ENCODE measurements at places on chromosomes 6 and 20.

DNA sequence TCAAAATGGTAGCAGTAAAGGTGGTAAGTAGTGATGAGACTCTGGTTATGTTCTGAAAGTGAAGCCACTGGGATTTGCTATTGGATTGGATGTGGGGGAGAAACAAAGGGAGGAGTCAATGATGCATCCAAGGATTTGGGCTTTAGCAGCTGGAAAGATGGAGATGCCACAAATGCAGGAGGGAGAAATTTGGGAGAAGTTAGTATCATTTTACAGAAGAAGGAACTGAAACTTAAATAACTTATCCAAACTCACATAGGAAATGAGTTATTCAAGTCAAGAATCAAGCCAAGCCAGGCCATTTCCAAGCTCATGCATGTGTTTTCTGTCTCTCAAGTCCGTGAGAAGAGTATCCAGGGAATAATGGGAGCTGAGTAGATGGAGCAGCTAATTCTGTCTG lies 155.1 kb upstream of the TNFAIP3 start:
- no peak for DNase-seq

- no peak for DNase-seq
Observed at GRCh38 chr6:53811746-53812145, 16.9 kb downstream of the LRRC1 start.

GRCh38 chr6:5697508-5697907 lies 309.2 kb downstream of the NRN1 start:
- no peak for DNase-seq

DNA sequence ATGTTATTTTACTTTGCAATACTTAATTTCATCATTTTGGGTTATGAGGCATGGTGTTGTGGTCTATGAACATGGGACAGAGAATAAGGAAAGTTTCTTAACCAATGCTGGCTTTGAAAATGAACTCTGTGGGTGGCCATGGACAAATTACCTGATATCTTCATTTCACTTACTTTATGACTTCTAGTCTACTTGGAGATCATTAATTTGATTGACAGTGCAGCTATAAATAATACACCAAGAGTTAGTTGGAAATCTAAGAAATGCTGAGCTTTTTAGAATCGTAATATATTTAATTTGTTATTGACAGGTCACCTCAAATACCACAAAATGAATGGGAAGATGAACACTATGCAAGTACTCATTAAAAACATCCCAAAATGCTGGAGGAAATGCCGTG lies 140.4 kb downstream of the CENPW start:
- DNase-seq = no peak

Measured in left renal cortex interstitium (tissue), 4 donors.